Calu3 (cell line): ENCODE measurements at places on chromosomes 1 and 21. TPM values are rescaled to one million over a fixed set of nuclear protein-coding genes. Genes with fewer than 3 reads are reported as not detected.

The OR2L8 gene
- not detected in 2 replicates for total RNA-seq

The C1QC gene
- total RNA-seq = not detected in 2 replicates

The HRNR gene
- total RNA-seq = not detected in 2 replicates

DNA sequence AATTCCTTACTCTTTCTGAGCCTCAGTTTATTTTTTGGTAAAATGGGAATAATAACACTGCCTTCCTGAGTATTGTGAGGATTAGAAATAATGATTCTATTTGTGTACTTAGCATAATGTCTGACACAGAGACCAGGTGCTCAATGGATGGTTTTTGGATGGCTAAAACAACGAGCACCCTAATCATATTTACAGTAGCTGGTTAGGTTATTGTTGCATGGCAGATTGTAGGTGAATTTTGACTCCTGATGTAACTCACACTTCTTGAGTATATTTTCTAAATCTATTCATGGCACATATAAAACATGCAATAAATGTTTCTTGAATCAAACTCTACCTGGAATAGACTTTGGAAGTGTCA is 11.9 kb upstream of the DUSP10 start:
- no peaks in the 10 kb centered on the region for H3K36me3 ChIP-seq
- peaks cover 39% of the 10 kb centered on the region for H3K4me1 ChIP-seq
- DNase-seq = no peak
